Aortic smooth muscle cell (primary cell): ENCODE measurements at places on chromosomes 4 and X. TPM values are rescaled to one million over a fixed set of nuclear protein-coding genes. Genes with fewer than 3 reads are reported as not detected.

The CT83 gene
- total RNA-seq, result not detected in 2 replicates

The CASP6 gene
- 23.9 and 27.2 TPM in 2 replicates for total RNA-seq

The MGAT4D gene
- not detected in 2 replicates for total RNA-seq

The KDM6A gene
- total RNA-seq, result 10.4 and 12.7 TPM in 2 replicates

The MMRN1 gene
- 4.7 and 11.1 TPM in 2 replicates for total RNA-seq

The GCNA gene
- total RNA-seq, result 1.7 and 2.7 TPM in 2 replicates
